ENCODE measurements at places on chromosomes 1 and 21.
A peak's percentile ranks its signal among the peaks of the same experiment; 100 is the strongest.

GRCh38 chr1:89649783-89650182 lies 16.9 kb downstream of the LRRC8C start:
- DNase-seq = no peak

GRCh38 chr1:178614286-178614685 lies 101.4 kb downstream of the TEX35 start:
- no peak for DNase-seq

DNA sequence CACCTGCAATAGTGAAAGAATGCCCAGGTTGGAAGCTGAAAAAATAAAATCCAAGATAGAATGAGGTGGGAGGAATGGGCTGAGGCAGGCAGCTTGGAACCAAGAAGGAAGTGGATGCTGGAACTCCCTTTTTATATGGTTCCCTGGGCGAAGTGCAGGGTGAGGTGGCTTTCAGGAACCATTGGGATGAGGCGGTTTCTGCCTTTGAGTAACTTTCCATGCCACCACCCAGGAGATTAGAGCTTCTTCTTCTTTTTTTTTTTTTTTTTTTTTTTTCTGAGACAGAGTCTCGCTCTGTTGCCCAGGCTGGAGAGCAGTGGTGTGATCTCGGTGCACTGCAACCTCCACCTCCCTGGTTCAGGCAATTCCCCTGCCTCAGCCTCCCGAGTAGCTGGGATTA lies 17.8 kb upstream of the MRPS6 start:
- no peak for DNase-seq

DNA sequence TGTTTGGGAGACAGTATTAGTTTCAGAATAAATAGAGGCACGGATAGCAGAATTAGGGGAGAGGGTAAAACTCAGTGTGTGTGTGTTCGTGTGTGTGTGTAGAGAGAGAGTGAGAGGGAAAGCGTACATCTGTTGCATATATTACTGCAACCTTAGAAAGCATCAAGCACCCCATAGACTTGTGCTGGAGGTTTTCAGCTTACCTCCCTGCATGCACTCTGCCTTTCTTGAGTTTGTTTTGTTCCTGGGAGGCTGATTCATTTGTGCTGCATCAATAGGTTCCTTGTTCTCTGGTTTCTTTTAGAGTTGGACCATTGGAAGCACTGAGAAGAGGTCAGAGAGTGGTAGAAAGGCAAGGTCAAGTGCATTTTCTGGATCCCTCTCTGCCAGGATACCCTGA lies 104.4 kb upstream of the KCNK1 start:
- DNase-seq = no peak

DNA sequence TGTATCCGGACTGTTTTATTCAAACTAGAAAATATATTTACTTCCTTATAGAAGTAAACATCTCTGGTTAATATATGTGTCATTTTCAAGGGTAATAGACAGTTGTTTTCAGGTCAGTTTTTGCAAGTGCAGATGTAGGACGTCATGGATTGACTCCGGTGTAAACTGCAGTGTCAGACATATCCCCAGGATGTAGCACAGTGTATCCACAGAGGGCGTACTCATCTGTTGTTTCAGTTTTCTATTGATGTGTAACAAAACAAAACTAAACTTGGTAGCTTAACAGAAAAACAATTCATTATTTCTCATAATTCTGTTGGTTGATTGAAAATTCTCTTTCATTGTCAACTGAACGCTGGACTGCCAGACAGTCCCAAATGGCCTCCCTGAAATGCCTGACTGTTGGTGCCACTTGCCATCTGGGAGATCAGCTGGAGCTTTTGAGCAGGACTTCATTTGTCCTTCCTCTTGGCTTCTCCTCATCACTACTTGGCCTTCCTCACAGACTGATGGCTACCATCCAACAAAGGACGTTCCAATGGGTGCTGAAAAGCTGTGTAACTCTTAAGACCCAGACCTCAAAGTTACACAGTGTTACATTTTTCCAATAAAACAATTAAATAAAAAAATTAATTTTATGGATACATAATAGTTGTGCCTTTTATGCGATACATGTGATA lies 181.6 kb downstream of the NCAM2 start:
- DNase-seq = no peak

DNA sequence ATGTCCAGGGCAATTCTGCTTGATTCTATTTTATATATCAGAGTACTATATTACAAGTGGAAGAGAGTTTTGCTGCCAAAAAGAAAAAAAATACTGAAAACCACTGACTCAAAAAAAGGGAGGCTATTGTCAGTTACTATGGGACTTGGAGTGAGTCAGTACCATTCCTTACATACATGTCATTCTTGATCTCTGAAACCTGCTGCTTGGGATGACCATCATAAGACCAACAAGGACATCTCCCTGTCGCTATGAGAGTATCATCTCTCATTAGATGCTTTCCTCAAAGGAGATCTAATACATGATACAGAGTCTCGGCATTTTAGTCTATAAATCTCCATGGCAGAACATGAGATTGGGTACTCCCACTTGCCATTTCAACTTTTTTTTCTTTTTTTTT lies 11.8 kb upstream of the INPP5B start:
- DNase-seq = no peak

DNA sequence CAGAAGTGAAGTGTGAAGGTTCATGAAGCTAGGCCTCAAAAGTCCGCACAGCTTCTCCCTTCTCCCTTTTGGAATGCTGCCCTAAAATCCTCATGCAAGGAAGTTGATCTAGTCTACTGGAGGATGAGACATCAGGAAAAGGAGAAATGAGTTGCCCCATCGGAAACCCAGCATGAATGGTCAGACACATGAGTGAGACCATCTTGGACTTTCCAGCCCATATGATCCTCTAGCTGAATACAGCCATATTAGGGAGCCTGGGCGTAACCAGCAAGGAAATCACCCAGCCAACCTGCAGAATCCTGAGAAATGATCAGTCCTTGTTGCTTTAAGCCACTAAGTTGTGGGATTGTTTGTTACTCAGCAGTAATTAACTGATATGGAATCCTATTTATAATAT lies 12.5 kb downstream of the DBT start:
- no peak for DNase-seq

DNA sequence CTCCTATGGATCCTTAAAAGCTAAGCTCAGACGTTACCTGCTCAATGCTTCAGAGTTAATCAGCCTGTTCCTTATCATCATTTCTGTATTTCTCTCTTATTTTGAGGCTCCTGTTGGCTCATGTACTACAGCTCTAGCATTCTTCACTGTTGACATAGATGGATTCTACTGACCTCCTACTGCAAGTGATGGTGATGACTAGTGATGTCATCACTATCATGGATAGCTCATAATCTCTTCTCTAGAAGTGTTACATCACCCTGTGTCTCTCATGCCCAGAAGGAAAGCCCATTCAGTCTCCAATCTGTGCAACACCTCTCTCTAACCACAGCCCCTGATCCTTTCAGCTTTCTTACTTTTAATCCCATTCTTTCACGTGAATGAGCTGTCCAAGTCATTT lies 168.2 kb upstream of the DPT start:
- DNase-seq = no peak

GRCh38 chr21:27564684-27565301 lies 597.9 kb upstream of the ADAMTS5 start:
- no peak for DNase-seq

GRCh38 chr21:39637197-39637970 lies 24.6 kb downstream of the B3GALT5 start:
- DNase-seq = peak; percentile 96

DNA sequence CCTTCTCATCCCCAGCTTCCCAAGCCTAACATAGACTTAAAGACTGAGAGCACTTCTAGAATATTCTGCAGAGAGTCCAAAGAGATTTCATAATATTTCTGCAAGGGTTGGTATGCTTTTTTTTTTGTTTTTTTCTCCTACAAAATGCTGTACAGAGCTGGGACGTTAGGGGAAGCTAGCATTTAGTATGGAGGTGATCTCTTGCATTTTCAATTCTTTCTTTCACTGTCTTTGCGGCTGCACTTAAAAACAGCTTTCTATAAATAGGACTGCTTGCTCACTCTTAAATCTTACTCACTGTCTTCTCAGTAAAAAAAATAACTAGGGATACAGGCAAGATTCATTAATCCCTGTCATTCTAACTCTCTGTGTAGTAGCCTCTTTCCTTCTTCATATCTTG lies 7.4 kb downstream of the DSCAM start:
- DNase-seq = no peak

- DNase-seq = no peak
Measured at GRCh38 chr1:15876357-15877055, 29.0 kb downstream of the SPEN start.

DNA sequence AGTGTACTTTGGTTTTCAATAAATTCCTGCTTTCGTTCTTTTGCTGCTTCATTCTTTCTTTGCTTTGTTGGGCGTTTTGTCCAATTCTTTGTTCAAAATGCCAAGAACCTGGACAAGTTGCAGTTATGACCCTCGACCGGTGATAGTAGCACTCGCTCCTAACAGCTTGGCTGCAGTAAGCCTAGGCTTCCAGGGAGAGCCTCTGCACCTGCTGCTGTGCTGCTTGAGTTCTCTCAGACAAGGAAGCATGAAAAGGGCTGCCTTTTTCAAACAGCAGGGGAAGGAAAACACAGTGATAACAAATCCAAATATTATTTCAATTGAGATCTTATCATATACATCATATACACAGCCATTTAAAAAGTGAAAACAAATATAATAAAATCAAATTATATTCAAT lies 12.8 kb upstream of the RIPK4 start:
- peak; percentile 68 for DNase-seq

Data from NCI-H146 (cell line).